ENCODE measurements at places on chromosomes 16 and 17.

DNA sequence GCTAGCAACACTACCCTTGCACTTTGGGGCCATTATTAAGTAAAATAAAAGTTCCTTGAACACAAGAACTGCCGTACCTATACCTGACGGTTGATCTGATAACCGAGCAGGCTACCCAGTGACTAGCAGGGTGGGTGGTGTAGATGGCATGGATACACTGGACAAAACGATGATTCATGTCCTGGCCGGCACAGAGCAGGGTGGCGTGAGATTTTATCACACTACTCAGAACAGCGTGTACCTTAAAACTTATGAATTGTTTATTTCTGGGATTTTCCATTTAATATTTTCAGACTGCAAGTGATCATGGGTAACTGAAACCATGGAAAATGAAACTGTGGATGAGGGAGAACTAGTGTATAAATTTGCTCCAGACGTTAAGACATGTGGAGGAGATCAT lies 41.0 kb upstream of the MSI2 start:
- no peak for DNase-seq

DNA sequence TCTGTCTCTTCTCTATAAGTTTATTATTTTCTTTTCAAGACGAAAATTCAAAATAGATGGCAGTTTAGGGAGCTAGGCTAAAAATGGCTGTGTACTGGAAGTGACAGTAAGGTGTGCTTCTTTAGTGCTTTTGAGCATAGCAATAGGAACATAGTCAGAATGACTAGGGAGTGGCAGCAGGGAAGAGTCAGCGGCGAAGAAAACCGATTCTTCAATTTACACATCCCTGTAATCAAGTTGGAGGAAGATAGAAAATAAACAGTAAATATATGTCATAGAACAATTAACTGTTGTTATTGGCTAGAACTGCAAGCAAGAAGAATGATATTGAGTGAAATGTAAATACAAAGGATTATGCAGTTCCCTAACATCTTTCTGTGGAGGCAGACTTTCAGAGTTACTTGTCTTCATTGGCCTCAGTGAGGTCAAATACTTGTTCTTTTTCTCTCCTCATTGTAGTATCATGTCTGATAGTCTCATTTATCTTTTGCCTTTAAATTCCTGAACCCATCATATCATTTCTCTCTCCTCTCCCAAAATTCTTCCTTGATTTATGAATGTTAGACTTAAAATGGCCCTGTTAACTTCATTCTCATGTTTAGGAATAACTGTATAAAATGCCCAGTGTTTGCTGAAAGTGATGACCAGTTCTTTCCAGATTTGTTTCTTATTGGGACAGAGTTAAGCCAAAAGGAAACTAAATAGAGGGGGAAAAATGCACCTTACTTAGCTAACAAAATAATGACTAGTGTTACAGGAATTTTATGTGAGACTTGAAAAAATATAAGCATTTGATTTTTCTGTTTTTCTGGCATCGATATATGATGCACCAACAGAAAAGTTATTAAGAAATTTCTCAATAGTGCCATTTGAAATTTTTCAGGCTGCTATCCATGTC lies 211.4 kb downstream of the BCAS3 start:
- DNase-seq, result no peak

DNA sequence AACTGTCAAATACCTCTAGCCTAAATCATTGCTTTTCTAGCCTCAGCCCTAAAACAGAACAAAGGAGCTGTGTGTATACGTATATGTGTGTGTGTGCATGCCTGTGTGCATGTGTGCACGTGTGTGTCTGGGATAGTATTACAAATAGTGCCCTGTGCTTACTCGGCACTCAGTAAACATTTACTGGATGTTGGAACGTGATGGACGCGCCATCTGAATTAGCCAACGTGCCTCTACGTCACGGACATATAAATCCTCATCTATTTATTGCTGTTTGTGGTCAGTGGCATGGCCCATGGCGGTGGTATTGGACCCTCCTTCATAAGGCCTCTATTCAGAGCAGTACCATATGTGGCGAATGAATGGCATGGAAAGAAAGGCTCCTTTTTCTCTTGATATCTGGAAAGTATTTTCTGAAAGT lies 37.5 kb downstream of the WWP2 start:
- DNase-seq, result no peak

GRCh38 chr17:43812396-43813265 lies 20.3 kb downstream of the MPP3 start:
- DNase-seq, result no peak

GRCh38 chr17:66425756-66426396 lies 123.5 kb downstream of the PRKCA start:
- no peak for DNase-seq

DNA sequence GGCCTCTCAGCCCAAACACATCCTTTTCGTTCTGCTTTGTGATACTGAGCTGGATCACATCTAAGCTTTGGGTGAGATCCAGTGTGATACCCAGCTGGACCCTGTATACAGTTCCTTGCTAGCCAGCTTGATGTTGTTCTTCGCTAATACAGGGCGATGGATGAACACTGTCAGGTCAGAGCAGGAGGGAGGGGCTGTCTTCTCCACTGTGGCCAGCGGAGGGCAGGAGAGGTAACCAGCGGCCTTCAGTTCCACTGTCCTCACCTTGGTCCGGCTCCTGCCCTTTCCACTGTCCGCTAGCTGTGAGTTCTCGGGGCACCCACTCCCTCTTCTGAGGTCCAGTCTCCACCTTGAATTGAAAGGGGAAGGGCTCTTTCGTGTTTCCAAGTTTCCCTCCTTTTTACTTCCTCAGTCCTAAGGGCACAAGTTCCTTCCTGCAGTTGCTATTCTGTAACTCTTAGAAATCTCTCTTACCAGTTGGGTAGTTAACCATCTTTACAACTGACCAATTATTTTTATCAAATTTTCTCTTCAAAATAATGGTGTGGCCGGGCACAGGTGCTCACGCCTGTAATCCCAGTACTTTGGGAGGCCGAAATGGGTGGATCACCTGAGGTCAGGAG lies 3.0 kb upstream of the ZNF213 start:
- no peak for DNase-seq

Data from Panc1 (cell line).